ENCODE measurements at places on chromosomes 16 and 17. TPM values are rescaled to one million over a fixed set of nuclear protein-coding genes. Genes with fewer than 3 reads are reported as not detected.

Gene PRR15L
- not detected for total RNA-seq

Gene SEPTIN1
- total RNA-seq: 0.26 TPM

Gene DNAI2
- total RNA-seq: not detected

Gene MT4
- total RNA-seq: not detected

Gene CPNE7
- total RNA-seq: 53.0 TPM

Gene PLD6
- total RNA-seq: 7.8 TPM

Gene CHD9NB
- total RNA-seq: 3.6 TPM

Gene LYRM9
- total RNA-seq: 4.4 TPM

Gene PYDC1
- total RNA-seq: not detected

Gene MEIOC
- not detected for total RNA-seq

Gene ACSM2A
- total RNA-seq: not detected

Gene DNASE1
- total RNA-seq: 18.5 TPM

Gene TBKBP1
- total RNA-seq: 11.6 TPM

Gene NPIPB8
- not detected for total RNA-seq

Gene PMFBP1
- total RNA-seq: 0.51 TPM

Gene DPEP3
- total RNA-seq: not detected

Gene CDRT15L2
- total RNA-seq: not detected

Gene PLEKHG4
- total RNA-seq: 37.7 TPM

Gene MYLK3
- total RNA-seq: 0.26 TPM

Gene TM4SF5
- not detected for total RNA-seq

Gene TVP23B
- 79.9 TPM for total RNA-seq

Gene KRT36
- not detected for total RNA-seq

Gene ZNHIT3
- 29.1 TPM for total RNA-seq

Gene HCRT
- not detected for total RNA-seq

Gene KRTAP4-1
- not detected for total RNA-seq

Gene MT1G
- 16.4 TPM for total RNA-seq

Gene PIRT
- not detected for total RNA-seq

Gene RHBDF1
- total RNA-seq: 32.9 TPM

Gene EZH1
- 28.6 TPM for total RNA-seq

Gene PDE6G
- total RNA-seq: not detected

Gene SLC12A3
- not detected for total RNA-seq

Gene AOC3
- 0.26 TPM for total RNA-seq

Gene HSPB9
- total RNA-seq: not detected

Gene ACSF2
- 23.6 TPM for total RNA-seq

Gene OMG
- 26.8 TPM for total RNA-seq

Gene DBNDD1
- total RNA-seq: 1.3 TPM

Gene ZP2
- not detected for total RNA-seq

Gene ZSCAN10
- not detected for total RNA-seq

Gene HASPIN
- total RNA-seq: 2.0 TPM

Gene CCDC144A
- 12.3 TPM for total RNA-seq

Gene ABI3
- not detected for total RNA-seq

Gene EVPLL
- total RNA-seq: not detected

Gene GUCY2D
- total RNA-seq: not detected

Gene HBA2
- not detected for total RNA-seq

Gene IRF8
- not detected for total RNA-seq

Gene CLEC19A
- not detected for total RNA-seq

Gene NF1
- total RNA-seq: 78.8 TPM

Gene NEUROD2
- not detected for total RNA-seq

Gene ASPHD1
- 5.9 TPM for total RNA-seq

Gene TNFSF13
- 1.5 TPM for total RNA-seq

Gene TBC1D3K
- not detected for total RNA-seq

Gene CD300A
- total RNA-seq: not detected

Gene QRICH2
- total RNA-seq: 4.3 TPM

Gene MT1X
- 137 TPM for total RNA-seq

Gene TMEM219
- total RNA-seq: 100 TPM

Gene SOST
- total RNA-seq: not detected

All from fibroblast of lung (primary cell).